Amygdala (tissue), 56 donors: ENCODE measurements at places on chromosomes 2 and 18.

GRCh38 chr18:58911241-58911640, 46.6 kb downstream of the ZNF532 start:
- DNase-seq = no peak

GRCh38 chr2:158725441-158725891, 69.7 kb upstream of the DAPL1 start:
- DNase-seq = no peak

DNA sequence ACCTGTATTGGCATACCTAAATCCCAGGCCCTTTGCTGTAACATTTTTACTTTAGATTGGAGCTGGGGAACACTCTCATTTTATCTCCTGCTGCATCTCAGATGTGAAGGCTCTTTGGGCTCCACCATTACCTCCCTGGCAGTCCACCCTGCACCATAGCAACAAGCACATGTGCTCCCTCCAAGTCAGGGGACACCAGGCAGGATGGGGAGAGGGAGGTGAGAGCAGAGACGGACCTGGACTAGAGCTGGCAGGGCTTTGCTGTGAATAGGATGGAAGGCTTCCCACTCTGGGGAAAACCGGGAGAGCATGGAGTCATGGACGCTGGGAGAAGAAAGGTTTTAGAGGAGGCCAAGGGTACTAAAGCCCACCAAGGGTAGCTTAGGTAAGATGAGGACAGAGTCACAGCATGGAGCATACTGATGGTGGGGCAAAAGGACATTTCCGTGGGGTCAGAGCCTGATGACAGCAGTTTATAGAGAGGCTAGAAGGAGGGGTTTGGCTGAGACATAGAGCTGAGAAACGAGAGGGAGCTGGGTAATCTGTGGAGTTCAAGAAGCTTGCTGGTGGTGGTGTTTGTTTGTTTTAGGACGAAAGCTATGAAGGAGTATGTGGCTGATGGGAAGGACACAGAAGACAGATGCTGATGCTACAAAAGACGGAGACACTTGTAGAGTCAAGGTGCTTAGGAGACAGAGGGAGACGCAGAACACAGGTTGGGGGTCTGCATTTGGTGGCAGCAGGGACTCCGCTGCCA, 134.8 kb downstream of the COL6A3 start:
- DNase-seq = no peak

DNA sequence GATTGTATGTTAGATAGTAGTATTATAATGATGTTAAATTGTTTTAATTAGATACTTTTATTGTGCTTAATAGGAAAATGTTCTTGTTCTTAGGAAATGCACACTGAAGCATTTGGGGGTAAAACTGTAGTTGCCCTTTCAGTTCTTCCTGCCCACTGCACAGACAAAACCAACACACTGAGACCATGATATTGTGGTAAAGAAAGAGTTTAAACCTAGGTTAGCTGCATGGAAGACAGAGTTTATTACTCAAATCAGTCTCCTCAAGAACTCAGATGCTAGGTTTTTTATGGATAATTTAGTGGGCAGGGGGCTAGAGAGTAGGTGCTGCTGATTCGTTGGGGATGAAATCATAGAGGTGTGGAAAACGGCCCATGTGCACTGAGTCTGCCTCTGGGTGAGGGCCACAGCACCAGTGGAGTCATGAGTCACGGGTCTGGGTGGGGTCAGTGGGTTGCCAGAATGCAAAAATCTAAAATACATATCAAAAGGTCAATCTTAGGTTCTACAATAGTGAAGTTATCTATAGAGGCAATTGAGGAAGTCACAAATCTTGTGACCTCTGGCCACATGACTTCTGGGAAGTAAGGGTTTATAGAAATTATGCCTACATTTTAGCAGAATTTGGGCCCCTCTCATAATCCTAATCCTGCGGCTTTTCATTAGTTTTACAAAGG, 283.4 kb upstream of the FBXO11 start:
- no peak for DNase-seq

- no peak for DNase-seq
Measured at GRCh38 chr2:55010915-55011314, 39.3 kb downstream of the RTN4 start.

- no peak for DNase-seq
Measured at GRCh38 chr2:170467568-170468422, 247.3 kb upstream of the SP5 start.

GRCh38 chr18:61753373-61753772, 139.4 kb downstream of the RNF152 start:
- DNase-seq = no peak

- DNase-seq = no peak
Measured at GRCh38 chr2:86073225-86073624, 32.5 kb downstream of the POLR1A start.

- DNase-seq = no peak
Measured at GRCh38 chr2:76501641-76502040, 790.9 kb upstream of the GCFC2 start.

GRCh38 chr2:109128048-109128615, 873 bp upstream of the SH3RF3 start:
- peak; percentile 49 for DNase-seq

GRCh38 chr2:113700186-113700841, 56.1 kb downstream of the SLC35F5 start:
- DNase-seq = no peak

DNA sequence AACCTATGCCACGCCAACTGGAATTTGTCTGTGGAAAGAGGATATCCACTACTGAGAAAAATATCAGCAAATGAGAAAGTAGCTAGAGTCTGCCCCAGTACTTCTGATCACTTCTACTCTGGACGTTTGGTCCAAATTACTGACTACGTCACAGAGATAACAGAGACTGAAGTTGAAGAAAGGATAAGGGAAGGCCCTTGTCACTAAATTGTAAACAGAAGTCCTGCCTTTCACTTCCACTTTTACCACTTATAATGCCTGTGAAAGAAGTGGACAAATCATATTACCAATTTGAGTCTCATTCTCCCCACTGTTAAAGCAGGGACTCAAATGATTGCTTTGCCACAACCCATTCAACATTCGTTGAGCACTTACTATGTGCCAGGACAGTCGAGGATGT, 173.9 kb upstream of the ERBB4 start:
- no peak for DNase-seq

DNA sequence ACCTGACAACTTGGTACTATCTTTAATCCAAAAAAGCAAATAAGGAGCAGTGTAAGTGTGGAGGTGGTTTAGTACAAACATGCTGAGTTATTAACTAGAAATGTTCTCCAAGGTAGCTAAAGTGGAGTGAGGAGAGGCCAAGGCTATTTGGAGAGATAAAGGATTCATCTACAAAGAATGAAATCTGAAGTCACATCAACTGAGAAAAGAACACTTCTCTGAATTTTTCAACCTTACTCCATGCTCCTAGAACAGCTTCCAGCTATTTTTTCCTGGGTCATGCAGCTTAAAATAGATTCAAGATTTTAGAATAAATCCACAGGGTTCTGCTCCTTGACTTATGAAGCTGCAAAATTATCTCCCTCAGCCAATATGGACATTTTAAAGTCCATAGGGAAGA, 18.7 kb downstream of the IMMT start:
- DNase-seq = no peak

DNA sequence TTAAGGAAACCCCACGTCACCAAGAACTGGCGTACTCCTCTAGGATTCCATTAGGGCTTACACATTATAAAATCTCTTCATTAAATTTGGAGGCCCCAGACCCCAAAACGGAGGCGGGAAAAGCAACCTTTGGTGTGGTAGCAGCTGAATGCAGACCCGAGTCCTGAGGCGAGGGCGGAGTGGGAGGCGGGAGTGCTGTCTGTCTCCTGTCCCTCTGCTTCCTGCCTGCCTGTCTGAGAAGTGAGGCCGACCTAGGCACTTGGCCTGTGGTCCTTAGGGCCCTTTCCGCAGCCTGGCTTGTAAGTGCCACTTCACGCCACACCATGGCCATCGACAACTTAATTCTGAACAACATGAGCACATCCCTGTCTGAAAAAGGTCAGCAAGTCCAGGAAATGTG, 102.1 kb downstream of the RTN4 start:
- no peak for DNase-seq

- DNase-seq = no peak
Measured at GRCh38 chr18:48674758-48675351, 136.0 kb downstream of the CTIF start.

DNA sequence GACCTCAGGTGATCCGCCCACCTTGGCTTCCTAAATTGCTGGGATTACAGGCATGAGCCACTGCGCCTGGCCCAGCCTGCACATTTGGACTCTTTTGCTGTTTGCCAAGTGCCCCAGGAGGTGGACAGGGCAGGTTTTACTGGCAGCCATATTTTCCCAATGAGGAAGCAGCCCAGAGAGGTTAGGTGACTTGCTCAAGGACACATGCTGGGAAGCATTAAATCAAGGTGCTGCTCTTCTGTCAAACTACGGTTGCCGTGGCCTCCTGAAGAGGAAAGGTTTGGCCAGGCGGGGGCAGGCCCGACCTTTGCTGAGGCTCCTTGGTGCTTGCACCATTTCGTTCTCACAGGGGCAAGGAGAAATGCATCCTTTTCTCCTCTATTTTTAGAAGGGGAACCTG, 44.0 kb downstream of the DNMT3A start:
- no peak for DNase-seq

DNA sequence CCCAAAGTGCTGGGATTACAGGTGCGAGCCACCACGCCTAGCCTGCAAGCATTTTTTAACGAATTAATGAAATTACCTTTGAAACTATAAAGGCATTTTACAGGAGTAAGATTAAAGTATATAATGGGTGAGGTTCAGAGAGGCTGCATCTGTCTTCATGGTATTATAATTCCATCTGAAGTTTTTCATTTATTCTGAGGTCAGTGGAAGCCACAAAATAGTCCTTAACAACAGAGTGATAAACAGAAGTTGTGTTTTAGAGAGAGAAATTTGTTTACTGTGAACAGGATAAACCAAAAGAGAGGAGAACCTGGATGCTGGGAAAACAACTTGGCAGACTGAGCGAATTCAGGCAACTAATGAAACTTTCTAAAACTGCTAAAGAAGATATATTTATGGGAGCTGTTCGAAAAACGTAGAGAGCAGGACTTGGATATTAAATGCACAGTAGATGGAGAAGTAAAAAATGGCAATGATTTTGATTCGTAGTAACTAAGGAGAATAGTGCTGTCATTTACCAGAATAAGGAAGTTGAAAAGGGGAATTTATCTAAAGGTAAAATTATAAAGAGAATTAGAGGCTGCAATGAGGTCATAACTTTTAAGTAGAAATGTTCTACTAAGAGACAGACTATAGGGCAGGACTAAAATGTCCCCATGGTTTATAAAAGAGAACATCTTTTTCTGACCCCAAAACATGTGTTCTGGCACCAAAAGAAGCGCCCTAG, 37.9 kb upstream of the ITGA4 start:
- DNase-seq = no peak

DNA sequence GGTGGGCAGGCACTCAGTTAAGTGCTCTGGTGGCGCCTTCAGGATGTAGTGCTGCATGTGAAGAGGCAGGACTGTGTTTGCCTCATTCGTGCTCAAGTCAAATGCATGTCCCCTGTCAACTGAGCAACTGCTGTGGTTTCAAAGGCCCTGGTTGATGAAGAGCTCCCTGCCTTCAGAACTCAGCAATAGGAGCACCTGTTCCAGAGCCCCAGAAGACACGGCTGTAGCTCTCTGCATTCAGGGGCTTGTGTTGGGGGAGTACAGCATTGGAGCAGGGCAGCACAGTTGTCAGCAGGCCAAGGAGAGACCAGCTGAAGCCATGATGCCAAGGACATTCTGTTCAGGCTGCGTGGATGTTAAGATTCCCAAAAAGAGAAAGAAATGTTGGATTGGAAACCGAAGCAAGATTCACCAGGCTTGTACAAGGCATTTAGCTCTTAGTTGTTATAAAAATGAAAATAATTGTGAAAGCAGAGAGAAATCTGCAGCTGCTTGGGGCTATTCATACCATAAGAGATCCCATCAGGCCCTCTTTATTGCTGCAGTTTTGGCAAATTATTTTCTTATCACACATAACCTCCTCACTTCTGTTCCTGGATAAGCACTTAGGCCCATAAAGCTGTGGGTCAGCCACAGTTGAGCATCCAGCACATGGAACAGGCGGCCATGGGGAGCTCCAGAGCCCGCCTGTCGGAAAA, 252.4 kb upstream of the ZNF521 start:
- DNase-seq = no peak

DNA sequence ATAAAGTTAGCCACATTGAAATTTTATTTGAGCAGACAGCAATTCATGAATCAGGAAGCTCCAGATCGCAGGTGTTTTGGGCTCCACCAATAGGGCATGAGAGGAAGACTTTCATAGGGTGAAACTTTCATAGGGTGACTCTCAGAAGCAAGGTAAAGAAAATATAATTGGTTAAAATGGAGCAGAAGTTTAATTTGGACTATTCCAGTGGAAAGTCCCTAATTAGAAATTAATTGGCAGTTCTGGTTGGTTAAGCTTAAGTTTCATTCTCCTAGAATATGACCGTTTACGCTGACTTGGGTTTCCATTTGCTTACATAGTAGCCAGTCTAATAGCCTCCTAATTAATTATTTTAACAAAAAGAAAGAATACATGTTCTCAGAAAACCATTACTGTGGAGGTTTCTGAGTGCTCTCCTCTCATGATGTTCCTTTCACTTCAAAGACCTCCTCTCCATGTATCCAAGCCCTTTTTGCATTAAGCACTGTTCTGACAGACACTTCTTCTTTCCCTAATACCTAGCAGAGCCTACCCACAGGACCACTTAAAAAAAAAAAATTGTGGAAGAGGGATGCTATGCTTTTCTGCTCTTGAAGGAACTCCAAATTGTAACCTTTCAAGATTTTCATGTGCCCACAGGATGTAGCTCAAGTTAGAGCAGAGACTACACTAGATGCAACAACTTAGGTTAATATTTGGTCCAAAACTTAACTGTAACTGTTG, 99.1 kb downstream of the MREG start:
- DNase-seq = no peak

DNA sequence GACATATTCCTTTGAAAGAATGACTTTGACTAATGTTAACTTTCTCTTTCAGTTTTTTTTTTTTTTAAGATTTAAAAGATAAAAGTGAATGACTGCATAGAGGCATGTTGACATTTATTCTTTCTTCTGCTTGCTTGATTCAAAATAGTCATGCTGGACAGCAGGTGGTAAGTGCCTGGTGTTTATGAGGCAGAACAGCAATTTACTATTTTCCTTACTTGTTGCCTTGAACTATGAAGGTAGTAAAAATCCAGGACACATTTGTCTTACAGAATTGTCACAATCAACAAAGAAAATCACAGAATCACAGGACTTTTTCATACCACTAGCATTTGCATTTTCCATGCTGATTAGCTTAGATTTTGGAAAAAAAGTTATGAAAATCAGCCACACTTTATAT, 388.3 kb downstream of the CTNNA2 start:
- no peak for DNase-seq

- no peak for DNase-seq
Measured at GRCh38 chr2:240564561-240565332, 3.5 kb upstream of the RNPEPL1 start.

- DNase-seq = no peak
Measured at GRCh38 chr2:240355001-240355891, 80.2 kb upstream of the GPC1 start.

DNA sequence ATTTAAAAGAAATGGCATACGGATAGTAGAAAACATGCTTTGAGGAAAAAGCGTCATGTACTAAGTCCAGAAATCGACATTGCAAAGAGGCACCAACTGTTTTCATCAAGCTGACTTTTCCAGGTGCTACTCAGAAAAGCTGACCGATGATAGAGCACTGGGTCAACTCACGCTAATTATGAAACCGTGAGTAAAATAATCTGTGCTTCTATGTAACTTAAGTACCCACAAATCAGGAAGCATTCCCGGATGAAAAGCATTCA, 353 bp upstream of the NUP35 start:
- no peak for DNase-seq

- no peak for DNase-seq
Measured at GRCh38 chr2:74496997-74497776, 2.2 kb downstream of the LBX2 start.

- no peak for DNase-seq
Measured at GRCh38 chr2:76210551-76210950, 499.8 kb upstream of the GCFC2 start.
